ENCODE measurements at places on chromosomes 7 and 10.

GRCh38 chr7:45638916-45639315 lies 64.7 kb downstream of the ADCY1 start:
- DNase-seq = no peak

DNA sequence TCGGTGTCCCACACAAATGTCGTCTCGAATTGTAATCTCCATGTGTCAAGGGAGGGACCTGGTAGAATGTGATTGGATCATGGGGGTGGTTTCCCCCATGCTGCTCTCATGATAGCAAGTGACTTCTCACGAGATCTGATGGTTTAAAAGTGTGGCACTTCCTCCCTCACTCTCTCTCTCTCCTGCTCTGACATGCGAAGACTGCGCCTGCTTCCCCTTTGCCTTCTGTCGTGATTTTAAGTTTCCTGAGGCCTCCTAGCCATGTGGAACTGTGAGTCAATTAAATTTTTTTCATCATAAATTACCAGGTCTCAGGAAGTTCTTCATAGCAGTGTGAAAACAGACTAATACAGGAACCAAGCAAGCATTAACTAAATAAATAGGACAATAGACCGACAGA lies 229.1 kb downstream of the GFRA1 start:
- DNase-seq = no peak

DNA sequence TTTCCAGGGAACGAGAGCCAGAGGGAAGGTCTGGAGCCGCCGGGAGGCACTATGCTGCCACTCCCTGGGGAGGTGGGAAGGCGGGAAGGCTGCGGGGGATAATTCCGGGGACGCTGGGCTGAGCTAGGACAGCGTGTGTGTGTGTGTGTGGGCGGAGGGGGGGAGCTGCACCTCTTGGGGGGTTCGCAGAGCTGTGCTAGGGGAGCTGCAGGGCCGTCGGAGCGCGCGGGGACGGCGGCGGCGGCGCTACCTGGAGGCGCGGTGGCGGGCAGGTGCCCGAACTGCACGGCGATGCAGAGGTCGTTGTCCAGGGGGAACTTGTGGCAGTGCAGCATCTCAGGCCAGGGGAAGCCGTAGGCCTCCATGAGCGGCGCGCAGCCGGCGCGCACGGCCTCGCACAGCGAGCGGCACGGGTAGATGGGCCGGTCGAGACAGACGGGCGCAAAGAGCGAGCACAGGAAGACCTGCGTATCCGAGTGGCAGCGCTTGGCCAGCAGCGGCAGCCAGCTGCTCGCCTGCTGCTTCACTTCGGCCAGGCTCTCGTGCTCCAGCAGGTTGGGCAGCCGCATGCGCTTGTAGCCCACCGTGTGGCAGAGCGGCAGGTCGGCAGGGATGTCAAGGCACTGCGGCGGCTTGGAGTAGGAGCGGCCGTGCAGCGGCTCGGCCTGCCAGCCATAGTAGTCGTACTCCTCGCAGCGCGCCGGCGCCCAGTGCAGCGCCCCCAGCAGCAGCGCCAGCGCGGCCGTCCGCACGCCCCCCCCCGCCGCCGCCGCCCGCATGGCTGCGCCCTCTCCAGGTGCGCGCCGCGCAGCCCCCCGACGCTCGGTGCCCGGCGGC lies 526 bp downstream of the SFRP5 start:
- DNase-seq = no peak

DNA sequence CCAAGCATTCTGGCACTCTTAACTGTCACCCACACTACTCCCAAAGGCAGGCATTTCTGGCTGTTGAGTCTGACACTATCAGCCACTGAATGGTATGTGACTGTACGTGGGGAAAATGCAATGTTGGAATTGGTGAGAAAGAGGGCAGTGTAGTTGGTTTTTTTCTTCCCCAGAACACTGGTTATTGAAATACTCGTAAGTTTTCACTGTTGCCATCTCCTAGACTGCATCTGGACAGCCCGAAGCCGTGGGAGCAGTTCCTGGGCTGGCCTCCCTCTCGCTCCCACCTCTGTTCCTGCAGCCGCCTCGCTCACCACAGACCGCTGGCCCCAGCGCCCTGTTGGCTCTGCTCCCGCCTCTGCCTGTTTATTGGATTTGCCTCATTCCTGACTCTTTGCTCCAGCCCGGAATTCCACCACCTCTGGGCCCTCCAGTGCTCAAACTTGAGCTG lies 5.7 kb downstream of the PLCE1 start:
- DNase-seq = no peak

DNA sequence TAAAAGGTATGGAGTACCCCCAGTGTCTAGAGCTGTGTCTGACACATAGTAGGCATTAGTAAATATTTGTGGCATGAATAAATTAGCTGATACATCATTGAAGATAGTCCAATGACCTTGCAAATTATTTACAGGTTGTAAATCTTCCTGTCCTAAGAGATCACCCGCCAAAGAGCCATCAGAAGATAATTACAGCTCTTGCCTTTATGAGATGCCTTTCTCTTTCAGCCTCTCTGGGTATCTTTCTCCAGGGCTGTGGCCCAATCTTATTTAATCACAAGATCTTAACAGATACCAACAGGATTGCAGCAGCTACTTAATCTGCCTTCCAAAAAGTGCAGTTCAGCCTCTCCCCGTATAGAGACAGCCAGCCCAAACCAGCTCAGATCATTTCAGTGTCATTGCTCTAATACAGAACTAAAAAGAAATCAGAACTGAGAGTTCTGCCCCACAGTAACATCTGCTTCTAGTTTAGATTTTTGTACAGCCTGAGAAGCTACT lies 41.5 kb downstream of the MYOF start:
- no peak for DNase-seq

DNA sequence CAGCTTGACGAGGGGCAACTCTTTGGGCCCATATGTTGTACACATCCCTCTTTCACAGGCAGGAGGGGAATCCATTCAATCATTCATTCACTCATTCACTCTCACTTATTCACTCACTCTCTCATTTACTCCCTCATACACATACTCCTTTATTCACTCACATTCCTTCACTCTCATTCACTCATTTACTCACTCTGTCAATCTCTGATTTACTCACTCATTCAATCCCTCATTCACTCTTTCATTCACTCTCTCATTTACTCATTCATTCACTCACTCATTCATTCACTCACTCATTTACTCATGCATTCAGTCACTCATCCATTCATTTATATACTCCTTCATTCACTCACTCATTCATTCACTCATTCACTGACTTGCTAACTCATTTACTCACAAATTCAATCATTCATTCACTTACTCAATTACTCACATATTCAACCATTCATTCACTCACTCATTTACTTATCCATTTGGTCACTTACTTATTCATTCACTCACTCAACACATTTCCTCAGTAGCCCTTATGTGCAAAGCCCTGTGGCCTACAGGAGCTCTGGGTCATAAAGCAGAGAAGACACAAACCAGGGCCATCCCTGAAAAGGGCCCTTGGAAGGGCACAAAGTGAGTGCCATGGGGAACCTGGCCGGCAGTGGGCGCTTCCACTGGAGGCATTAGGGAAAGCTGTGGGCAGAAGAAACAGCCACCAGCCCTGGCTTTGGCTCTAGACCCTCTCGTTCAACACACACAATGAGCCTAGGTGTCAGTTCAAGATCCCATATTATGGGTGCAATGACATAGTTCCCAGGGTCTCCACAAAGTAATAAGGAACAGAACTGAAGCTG lies 26.0 kb downstream of the HIP1 start:
- no peak for DNase-seq
